ENCODE measurements at places on chromosomes 5 and 9. TPM values are rescaled to one million over a fixed set of nuclear protein-coding genes. Genes with fewer than 3 reads are reported as not detected.

DNA sequence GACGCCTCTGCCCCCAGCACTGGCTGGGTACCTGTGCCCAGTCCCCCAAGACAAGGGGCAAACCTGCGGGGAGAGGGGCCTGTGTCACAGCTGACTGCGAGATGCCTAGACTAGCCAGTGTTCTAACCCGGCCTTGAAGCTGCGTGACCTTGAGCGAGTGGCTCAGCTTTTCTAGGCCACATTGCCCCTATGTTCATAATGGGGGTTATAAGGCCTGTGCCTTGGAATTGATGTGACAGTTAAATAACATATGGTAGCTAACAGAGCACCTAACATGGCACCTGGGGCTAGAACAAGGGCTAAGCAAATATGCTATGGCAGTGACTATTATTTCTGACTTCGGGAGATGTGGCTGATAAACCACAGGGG lies 22.8 kb upstream of the COL27A1 start:
- no peak for DNase-seq

The GBGT1 gene
- total RNA-seq: 8.6 TPM

The GPR150 gene
- 0.28 TPM for total RNA-seq

DNA sequence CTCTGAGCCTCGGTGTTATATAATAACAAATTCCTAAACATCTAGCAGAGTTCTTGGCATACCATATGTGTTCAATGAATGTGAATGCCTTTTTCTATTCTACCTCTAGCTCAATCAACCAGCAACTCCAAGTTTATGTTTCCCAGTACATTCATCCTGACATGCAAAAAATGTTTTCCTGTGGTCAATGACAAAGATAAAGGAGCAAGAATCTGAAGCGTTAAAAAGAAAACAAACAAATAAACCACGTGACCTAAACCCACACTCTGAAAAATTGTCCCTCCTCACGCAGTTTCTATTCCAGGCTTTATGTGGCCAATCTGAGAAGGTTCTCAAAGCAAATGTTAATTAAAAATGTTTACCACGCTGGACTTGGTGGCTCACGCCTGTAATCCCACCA lies 18.0 kb downstream of the KLF4 start:
- no peak for DNase-seq

DNA sequence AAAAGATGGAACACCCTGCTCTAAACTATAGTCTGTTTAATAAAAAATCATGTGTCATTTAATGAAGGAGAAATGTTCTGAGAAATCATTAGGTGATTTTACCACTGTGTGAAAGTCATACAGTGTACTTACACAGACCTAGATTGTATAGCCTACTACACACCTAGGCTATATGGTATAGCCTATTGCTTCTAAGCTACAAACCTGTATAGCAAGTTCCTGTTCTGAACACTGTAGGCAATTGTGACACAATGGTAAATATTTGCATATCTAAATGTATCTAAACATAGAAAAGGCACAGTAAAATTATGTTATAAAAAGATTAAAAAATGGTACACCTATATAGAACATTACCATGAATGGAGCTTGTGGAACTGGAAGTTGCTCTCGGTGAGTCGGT lies 40.6 kb downstream of the EFNA5 start:
- DNase-seq: no peak

Data from mucosa of descending colon (tissue), 3 donors.